ENCODE measurements at places on chromosomes 7 and 10.

DNA sequence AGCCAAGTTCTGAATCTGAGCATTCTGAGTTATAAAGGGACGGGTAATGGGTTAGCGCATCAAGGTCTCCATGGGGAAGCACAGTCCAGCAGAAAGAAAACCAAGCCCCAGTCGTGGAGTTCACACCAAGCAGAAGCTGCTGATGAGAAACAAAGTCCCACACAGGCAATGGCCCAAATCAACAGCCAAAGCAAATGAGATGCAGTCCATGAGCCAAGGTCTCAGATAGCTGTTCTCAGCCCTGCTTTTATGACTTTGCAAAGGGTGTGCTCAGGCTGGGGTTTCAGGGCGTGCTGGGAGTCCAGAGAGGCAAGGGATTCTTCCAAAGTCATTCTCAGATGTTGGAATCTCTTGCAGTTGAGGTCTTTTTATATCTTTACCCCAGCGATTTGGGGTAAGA lies 32.0 kb downstream of the THNSL1 start:
- no peak for DNase-seq

DNA sequence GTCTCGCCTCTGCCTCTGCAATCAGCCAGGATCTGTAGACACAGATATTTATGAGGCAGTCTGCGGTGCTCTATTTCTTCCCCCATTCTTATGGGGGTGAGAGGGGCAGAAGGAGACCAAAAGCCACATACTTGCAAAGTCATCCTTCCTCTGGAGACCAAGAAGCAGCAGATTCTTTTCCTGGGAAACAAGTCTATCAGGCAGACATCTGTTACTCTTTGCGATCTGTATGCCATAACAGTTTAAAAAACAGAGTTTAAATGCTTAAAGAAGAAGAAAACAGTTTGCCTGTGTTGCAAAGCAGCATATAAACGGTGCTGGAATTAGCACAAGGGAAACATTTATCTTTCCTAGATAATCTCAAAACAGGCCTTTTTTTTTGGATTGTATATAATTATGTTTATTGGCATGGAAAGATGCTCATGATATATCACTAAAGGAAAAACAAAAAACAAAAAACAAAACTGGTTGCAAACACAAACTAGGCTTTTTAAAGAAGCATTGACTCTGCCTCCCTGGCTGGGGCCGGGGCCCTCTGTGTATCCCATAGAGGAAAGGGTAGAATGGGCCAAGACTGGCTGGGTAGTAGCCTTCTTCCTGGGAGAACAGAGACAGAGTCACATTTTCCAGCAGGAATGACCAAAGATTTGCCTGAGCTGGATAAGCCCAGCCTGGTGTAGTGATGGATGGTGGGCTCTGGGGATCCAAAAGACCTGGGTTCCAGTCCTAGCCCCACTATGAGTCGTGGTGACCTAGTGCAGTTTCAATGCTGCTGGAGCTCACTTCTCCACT lies 50.4 kb downstream of the RGS10 start:
- DNase-seq, result no peak

DNA sequence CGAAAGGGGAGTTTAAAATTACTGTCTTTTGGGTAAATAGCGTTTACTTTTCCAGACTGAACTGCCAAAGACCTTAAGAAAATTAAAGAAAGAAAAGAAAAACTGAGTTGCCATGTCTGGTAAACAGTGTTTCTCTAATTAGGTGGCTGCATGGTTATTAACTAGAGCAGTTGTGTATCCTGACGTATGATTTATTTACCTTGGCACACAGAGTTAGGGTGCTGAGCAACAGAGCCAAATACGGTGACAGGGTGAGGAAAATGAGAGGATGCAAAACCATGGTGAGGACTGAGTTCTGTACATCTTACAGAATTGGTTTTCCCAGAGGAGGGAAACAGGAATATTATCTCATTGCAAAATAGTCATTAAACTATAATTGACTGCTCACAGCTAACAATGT lies 546.4 kb upstream of the FZD8 start:
- DNase-seq, result no peak

DNA sequence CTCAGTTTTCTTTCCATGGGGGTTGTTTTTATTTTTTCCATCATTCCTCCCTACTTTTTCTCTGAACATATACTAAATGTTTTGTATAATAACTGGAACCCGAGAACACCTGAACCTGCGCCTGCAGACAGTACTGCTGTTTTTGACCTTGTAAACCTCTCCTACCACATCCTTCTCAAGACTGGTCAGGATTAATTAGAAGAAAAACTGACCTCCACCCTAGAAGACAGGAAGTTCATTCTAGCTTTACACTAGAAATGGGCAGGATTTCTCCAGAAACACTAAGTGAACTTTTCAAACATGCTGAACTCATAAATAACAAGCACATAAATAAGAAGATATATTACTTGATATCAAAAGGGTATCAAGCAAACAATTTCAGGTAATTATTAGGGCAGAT lies 751 bp upstream of the HYCC1 start:
- DNase-seq, result no peak

DNA sequence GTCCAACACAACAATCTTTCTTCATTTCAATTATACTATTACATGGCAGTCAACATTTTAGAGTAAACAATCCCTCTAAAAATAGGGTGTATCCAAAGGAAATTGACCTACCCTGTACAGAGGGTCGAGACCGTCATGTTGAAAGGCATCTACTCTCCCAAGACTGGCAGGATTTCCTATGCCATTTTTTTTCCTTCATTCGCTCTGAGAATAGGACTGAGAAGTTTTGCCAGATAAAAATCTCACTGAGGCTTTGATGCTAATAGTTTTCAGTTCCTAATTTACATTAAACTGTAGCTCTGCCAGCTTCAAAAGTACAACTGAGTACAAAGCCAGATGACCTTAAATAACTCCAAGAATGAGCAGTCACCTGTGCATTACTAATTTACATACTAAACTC lies 84.5 kb upstream of the SEMA3C start:
- no peak for DNase-seq

DNA sequence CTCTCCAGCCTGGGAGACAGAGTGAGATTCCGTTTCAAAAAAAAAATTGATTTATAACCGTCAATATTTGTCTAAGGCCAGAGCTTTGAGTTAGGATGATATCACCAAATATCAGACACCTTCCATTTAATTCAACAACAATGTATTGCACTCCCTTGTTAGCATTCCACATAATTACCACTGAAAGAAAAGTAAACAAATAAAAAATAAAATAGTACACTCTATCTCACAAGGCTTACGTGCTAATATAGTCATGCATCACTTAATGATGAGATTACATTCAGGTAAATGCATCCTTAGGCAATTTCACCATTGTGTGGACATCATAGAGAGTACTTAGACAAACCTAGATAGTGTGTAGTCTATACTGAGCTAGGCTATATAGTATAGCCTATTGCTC lies 127.6 kb upstream of the RHOBTB1 start:
- no peak for DNase-seq

DNA sequence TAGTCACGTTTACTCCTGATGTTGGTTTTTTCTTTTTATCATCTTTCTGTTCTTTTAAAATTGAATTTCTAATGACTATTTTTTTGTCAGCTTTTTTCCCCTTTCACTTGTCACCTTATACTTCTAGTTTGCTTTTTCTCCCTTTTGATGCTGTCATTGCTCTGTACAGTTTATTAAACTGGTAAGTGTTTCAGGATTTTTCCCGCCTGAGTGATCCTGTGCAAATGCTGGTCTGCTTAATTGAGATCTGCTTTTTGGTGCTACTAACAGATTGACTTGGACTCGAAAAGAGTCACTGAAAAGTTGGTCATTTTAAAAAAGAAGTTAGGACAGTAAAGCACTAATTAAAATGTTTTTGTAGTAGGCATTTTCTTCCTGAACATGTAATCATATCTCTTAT lies 95.2 kb downstream of the PHTF2 start:
- no peak for DNase-seq

DNA sequence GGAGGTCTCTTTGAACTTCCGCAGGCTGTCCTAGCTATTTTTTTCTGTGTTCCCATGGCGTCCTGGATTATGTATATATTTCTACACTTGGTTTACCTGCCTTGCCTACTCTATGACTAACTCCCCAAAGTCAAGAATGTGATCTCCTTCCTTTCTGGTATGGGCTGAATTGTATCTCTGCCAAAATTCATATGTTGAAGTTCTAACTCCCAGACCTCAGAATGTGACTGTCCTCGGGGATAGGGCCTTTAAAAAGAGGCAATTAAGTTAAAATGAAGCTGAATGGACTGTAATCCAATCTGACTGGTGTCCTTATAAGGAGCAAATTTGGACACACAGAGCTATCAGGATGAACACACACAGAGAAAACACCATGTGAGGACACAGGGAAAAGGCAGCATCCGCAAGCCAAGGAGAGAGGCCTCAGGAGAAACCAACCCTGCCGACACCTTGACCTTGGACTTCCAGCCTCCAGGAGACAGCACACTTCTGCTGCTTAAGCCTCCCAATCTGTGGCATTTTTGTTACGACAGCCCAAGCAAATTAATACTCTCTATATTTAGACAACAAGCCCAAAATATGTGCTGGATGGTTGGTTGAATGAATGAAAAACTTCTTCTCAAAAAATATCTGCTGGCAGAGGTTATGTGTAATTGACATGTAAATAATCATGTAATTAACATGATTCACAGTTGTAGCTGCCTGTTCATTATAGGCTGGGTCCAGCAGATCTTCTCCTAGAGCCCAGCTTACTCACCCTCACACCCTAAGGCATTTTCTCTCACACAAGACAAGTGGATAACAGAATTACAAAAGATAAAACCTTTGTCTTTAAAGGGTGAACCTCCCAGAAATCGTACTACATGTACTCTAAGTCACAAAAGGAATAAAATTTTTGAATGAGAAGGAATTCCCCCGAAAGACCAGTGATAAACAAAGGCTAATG lies 123.7 kb downstream of the CUBN start:
- DNase-seq, result no peak

DNA sequence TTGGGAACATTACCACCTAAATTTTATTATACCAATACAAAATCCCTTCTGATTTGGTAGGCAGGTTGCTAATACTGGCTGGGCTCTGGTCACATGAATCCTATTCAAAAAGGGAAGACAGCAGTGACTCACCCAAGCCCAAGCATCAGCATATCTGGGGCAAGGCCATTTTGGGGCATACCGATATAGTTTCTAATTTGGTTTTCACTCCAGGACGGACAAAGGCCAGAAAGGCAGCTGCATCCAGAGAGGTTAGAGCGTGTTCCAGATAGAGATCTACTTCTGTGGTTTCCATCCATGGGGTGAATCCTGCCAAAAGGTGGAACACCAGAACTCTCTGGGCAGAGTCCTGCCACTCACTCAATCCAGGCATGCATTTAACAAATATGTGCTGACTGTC lies 335.8 kb downstream of the ELMO1 start:
- no peak for DNase-seq

GRCh38 chr7:82362129-82362706 lies 81.4 kb downstream of the CACNA2D1 start:
- DNase-seq, result no peak

DNA sequence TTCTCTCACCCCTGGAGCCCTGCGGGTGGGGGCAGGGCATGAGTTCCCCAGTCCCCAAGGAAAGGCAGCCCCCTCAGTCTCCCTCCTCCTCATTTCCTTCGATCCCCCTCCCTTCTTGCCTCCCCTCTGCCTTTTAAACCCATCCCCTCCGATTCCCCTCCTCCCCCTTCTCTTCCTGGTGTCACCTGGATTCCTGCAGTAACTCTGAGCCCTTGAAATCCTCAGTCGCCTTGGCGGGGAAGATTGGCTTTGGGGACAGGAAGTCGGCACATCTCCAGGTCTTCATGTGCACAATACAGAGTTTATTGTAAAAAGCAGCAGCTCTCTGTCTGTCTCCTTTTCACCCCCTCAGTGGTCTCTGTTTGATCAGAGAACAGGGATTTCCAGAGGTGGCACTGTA lies 1.3 kb upstream of the MUC12 start:
- no peak for DNase-seq

DNA sequence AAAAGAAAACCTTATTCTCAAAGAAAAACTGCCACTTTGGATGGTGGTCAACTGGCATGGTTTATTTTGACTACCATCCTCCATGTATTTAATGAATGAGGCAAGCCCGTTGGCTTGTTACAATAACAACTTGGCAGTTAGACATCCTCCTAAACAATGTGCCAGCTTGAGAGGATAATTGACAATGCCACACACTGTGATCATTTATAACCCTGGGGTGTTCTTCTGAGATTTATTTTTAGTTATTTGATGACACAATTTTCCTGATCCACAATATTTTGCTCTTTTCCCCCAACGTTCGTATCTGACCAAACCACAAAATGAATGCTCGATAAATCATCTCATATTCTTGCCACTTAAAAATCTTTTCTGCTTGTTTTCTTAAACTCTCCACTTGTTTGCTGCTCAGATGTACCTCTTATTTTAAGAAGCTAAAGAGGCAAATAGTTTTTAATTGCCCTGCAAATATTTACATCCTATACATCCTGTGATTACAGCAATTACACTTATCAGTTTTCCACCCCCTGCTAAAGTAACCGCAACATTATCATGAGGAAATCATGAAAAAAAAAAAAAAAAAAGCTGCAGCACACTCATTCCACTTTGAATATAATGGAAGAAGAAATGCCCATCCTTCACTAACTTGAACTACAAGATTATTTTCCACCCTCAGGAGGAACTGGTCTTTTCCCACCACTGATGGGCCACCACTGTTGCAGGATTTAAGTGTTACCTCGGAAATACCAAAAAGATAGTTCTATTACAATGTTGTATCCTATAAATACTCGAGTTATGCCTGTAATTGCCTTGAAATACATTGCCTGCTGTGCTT lies 119.9 kb downstream of the MBL2 start:
- no peak for DNase-seq

DNA sequence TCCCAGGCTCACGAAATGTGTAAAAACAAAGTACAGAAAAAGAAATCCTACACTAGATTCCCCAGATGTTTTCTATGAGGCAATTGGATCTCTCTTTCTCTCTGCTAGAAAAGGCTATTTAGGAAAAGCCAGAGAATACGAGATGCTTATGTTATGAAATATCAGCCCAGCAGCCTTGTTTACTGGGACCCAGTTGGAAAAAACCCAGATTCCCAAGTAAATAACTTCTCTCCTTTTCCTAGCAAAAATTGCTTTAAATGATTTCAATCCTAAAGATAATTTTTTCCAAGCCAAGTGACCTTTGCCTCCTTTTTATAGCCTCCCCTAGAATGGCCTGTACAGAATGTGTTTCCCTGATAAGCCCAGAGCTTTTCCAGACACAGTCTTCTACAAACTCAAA lies 199.3 kb downstream of the PLXNA4 start:
- no peak for DNase-seq

DNA sequence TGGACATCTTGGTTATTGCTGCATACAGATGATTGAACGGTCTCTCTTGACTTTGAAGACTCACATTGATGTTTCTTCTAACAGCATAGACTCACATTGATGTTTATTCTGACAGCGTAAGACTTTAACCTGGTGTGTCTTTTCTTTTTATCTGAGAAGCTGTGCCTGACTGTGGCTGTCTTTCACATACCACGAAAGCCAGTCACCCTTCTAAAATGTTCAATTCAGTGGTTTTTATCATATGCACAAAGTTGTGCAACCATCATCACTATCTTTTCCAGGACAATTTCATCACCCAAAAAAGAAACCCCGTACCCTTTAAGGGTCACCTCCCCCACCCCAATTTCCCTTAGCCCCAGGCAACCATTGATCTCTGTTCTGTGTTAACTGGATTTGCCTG lies 24.7 kb downstream of the CELF2 start:
- no peak for DNase-seq
